Fibroblast of skin of left quadriceps (primary cell): ENCODE measurements at places on chromosomes 5 and 9.

GRCh38 chr5:179302499-179303185 lies 42.6 kb downstream of the ADAMTS2 start:
- no peak for DNase-seq

- no peak for DNase-seq
These were observed 4.3 kb downstream of the CACNA1B start for GRCh38 chr9:137881591-137882505.

GRCh38 chr9:126791406-126792230 lies 13.2 kb upstream of the ZBTB43 start:
- DNase-seq = peak; percentile 16

DNA sequence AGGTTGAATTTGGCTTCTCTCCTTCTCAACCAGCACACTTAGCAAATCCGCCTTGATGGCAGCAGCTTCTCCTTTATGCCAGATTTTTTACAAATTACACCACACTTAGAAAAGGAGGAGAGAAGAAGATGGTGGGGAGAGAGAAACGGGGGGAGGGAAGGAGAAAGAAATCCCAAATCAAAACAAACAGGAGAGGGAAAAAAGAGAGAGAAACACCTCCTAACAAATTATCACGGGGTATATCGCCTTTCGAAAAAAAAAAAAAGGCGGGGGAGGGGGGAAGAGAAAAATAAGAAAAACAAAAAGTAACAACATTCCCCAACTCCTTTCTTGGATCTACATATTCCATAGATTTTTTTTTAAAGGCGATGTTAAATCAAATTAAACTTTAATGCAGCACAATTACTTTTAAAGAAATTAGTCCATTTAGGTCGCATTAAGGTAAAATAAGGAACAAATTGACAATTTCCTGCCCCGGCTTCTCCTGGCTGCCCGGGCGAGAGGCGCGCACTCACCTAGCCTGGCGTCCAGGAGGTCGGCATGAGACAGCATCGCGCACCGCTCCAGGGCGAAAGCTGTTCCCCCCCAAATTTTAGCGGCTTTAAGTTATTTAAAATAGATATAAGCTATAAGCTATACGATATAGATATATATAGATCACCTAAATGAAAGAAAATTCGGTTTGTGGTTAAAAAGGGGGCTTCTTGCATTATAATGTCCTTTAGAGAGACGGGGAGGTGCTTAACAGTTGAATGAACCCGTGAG lies at the start of gene OTP:
Gene OTP, minus strand, starts transcription at position 716 of the 765 bp plus-strand sequence. Its CDS starts 164 bp downstream, at position 552.
- DNase-seq = no peak

DNA sequence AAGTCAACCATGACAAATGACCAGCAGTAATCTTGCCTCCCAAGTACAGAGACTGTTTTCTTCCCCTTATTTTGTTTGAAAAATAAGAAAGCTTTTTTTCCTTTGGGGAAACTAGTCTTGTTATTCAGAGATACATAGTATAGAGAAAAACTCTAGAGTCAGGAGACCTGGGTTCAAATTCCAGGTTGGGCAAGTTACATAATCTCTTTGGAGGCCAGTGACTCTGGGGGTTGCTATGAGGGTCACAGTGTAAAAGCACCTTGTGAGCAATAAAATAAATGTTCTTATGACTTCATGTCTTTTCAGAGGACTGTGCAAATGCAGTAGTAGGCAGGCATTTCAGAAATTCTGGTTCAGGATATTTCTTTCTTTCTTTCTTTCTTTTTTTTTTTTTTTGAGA lies 71.5 kb downstream of the GDNF start:
- no peak for DNase-seq

DNA sequence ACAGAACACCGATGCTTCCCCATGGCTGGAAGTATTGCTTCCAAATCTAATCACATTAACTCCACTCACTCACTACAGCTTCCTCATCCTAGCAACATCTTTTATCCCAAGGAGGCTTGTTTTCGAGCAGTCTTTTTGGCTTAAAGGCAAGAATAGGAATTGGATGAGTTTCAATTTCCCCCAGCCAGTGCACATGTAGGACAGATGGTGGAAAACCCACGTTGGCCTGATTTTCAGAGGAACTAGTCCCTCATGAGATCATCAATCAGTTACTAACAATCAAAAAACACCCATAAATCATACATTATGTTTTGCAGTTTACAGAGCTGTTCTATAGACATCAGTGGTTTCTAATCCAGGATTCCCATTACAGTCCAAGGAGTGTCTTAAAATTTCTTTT lies 48.5 kb upstream of the AGXT2 start:
- DNase-seq = peak; percentile 30

DNA sequence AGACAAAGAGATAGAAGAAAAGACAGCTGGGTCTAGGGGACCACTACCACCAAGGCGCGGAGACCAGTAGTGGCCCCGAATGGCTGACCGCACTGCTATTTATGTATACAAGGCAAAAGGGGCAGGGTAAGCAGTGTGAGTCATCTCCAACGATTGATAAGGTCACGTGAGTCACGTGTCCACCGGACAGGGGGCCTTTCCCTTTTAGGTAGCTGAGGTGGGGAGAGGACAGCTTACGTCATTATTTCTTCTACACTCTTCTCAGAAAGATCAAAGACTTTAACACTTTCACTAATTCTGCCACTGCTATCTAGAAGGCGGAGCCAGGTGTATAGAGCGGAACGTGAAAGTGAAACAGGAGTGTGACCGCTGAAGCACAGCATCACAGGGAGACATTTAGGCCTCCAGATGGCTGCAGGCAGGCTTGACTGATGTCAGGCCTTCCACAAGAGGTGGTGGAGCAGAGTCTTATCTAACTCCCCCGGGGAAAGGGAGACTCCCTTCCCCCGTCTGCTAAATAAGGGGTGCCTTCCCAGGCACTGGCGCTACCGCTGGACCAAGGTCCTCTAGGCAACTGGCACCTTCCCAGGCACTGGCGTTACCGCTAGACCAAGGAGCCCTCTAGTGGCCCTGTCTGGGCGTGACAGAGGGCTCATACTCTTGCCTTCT lies 6.1 kb upstream of the PRR16 start:
- DNase-seq = no peak

- DNase-seq = peak; percentile 96
These were observed 42.5 kb upstream of the EXOC3 start for GRCh38 chr5:400282-401145.

- peak; percentile 11 for DNase-seq
These were observed 309.1 kb downstream of the SPOCK1 start for GRCh38 chr5:137190031-137190430.

GRCh38 chr5:144089401-144090021 lies 80.9 kb downstream of the YIPF5 start:
- no peak for DNase-seq

DNA sequence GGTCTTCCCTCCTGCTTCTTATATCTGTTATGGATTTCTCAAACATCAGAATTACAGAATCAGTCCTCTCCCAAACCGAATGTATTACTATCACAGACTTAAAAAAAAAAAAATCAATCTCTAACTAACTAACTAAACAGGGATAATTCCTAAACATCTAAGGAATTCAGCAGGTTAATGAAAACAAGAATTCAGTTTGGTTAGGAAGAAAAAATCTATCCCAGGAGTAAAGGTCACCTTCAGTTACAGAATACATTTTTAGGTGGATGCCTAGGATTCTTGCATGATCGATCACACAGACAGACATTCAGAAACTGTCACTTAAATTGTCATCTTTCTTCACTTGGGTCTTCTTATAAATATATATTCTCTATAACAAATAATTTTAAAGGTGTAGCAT lies 11.5 kb downstream of the PTAR1 start:
- DNase-seq = no peak

DNA sequence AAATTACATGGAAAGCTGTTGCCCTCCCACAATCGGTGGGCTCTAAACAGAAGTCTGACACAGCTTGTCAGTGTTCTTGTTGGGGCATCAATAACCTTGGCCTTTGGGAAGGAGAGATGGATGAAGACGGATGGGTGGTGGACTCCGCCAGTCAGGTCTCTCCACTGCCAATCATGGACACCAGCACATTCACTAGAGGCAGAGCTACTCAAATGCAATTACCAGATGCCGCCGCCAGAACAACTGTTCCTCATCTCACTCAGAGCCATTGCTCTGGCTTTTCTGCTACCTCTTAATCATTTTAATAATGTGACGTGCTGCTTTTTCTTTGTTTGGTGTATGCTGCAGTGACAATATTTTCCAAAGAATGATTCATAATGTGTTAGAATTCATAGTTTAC lies 27.9 kb upstream of the SEMA5A start:
- no peak for DNase-seq

GRCh38 chr5:151030379-151030778 lies 10.0 kb downstream of the GPX3 start:
- no peak for DNase-seq

GRCh38 chr5:44257653-44258365 lies 131.4 kb downstream of the FGF10 start:
- no peak for DNase-seq

DNA sequence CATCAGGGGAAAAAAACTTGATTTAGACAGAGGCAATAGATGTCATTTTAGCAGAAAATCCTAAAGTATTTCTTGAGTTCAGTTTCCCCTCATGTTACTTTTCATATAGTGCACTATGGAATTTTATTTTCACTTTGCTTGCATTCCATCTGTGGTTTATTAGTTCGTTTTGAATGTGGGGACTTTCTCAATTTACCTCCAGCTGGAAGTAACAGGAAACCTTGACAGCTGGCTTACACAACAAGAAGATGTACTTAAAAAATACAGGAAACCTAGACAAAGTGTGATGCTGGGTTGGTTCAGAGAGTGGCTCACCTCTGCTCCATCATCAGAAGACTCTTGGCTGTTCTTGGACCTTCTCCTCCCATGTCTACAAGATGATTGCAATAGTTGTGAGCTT lies 567.0 kb downstream of the CETN3 start:
- DNase-seq = peak; percentile 21

GRCh38 chr5:168468836-168469235 lies 17.4 kb upstream of the RARS1 start:
- DNase-seq = peak; percentile 37

GRCh38 chr9:122955961-122956360 lies 15.1 kb downstream of the RABGAP1 start:
- DNase-seq = no peak

DNA sequence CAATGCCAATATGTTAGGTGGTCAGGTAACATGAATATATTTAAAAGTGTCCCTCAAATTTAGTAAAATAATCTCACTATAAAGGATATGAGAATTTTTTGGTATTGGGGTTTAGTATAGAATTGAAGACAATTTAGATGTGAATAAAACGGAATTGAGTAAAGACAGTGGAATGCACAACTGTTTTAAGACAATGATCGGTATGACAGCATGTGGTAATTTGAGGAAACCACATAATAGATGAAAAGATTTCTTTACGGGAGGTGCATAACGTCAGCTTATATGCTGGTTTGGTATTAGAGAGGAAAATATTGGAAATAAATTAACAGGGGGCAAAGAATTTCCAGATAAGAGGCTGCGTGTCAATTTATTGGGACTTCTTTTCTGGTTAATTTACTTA lies 1043.2 kb downstream of the CDH18 start:
- no peak for DNase-seq

GRCh38 chr9:71796100-71796767 lies 27.9 kb upstream of the CEMIP2 start:
- DNase-seq = no peak

DNA sequence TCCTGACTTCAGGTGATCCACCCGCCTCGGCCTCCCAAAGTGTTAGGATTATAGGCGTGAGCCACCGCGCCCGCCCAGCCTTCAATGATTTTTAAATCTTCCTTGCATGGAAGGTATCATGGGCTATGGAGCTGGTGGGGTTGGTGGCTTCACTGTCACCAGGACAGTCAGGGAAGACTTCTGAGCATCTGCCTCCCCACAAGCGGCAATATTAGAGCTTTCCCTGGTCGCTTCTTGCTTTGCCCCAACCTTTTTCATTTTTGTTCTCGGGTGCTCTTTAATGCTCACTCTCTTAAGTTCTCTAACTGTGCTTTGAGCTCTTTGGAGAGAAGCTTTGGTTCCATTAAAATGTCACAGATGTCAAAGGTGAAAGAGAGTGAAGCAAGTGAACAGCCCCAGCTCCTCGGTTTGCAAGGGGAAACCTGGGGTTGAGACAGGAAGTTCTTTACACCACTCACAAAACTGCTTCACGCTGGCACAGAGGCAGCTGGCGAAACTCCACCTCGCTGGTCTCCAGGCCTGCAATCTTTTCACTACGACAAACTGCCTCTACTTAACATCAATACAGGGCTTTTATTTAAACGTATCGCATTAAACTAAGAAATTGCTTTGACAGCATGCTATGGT lies 142.5 kb upstream of the RETREG1 start:
- no peak for DNase-seq

DNA sequence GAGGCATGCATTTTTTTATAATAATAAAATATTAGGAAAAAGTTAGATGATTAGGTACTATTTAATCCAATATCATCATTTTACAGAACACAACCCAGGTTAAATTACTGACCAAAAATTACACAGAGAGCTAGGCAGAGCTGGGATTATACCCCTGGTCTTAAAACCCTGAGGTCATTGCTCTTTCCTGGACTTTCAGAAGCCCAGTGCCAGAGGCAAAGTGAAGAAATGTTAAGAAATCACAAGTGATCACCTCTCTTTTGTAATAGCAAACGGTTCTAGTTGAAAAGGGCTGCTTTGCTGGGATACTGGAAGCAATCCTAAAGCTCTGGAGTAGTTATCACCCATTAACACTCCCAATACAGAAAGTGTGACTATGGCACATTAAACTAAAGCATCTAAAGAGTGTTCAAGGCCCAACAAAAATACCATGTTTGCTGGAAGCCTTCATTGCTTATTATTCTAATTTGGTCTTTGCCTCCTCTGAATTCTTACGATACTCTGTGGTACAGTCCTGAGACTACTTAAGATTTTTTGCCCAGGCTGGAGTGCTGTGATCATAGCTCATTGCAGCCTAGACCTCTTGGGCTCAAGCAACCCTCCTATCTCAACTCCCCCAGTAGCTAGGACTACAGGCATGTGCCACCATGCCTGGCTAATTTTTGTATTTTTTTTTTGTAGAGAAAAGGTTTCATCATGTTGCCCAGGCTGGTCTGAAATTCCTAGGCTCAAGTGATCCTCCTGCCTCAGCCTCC lies 575.9 kb downstream of the RAB3C start:
- no peak for DNase-seq

DNA sequence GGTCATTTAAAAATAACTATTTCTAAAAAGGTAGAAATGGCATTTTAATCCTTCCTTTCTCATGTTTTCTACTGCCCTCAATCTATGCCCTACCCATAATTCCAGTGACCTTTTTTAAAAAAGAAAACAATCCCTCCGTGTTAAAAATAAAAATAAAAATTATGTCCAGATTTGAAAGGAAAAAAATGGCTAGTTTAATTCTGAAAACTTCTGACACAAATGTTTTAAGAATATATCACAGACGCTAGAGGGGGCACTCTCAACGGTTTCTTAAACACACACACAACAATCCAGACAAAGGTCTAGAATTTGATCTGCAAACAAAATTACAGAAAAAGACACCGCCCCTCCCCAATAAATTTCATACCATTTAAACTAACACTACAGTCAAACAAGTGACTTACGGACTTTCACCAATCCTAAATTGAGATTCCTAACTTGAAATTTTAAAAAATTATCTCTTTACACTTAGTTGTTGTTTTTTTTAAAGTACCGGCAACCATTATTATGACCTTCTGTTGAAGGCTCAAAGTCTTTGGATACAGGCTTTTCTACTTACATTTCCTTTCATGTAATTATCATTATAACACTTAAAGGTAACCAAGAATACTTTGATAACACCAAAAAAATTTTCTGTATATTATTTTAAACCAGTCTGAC lies 38.2 kb downstream of the CLINT1 start:
- peak; percentile 22 for DNase-seq
